ENCODE measurements at places on chromosomes 3 and 15.

DNA sequence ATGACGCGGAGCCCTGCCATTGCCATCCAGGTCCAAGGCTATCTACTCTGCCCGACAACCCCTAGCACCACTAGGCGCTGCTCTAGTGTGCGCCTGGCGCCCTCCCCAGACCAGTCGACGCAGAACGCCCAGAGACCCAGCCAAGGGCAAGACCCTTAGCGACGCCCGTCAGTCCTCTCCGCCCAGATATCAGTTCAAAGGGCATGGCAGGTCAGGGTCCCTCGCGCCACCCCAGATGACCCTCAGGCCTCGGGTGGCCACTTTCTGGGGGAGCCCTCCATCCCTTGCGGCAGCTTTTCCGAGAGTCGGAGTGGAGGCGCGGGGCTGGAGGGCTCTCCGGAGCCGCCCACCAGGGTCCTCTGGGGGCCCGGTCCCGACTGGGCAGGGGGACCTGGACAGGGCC, 371 bp upstream of the CLSTN2 start:
- DNase-seq = peak; percentile 92

DNA sequence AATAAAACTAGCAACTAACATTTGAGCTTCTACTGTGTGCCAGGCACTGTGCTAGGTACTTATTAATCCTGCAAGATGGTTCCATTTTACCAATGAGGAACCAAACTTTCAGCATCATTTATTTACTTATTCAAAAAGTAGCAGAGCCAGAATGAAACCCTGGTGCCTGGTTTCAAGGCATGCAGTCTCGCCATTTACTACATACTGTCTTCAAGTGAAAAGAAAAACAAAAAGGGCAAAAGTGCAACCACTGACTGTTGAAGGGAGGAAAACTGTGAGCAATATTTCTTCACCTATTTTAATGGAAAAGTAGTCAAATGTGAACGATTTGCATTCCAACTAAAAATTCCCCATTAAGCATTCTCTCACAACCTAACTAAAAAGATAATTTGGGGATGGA, 8.7 kb downstream of the DCUN1D1 start:
- DNase-seq = no peak

GRCh38 chr3:129238945-129239705, 10.3 kb upstream of the COPG1 start:
- DNase-seq = no peak

DNA sequence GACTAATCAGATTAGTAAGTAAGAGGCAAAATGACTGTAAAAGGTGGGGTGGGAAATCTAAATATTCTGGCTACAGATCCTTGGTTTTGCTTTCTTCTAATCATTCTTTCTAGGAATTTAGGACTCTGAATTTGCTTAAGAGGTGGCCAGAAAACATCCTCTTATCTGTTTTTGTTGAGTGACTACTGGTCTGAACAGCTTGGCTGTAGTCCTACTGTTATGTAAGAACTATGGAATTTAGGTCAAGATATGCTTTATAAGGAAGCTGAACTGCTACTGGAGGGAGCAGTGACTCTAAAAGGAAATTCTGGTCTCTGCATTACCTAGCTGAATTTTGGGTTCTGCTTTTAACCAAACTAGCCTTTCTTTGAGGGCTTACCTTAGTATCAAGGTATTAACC, 33.5 kb upstream of the CSPG5 start:
- DNase-seq = peak; percentile 16

DNA sequence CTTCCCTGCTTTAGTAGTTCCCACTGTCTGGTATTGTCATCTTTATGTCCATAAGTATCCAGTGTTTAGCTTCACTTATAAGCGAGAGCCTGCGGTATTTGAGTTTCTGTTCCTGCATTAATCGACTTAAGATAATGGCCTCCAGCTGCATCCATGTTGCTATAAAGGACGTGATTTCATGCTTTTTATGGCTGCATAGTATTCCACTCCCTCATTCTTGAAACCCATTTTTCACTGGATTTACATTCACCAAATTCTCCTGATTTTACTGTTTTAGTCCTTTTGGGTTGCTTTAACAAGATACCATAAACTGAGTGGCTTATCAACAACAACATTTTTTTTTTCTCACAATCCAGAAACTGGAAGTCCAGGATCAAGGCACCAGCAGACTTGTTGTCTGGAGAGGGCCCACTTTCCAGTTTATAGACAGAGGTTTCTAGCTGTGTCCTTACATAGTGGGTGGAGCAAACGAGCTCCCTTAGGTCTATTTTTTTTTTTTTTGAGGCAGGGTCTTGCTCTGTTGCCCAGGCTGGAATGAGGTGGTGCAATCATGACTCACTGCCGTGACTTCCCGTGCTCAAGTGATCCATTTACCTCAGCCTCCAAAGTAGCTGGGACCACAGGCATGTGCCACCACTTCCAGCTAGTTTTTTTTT, 6.1 kb upstream of the TICRR start:
- DNase-seq = no peak

- no peak for DNase-seq
These were observed 27.5 kb upstream of the RARB start for GRCh38 chr3:25400587-25400986.

Data from retina (tissue), 1 donor.